ENCODE measurements at places on chromosomes 4 and X.
A peak's percentile ranks its signal among the peaks of the same experiment; 100 is the strongest.

GRCh38 chr4:48139691-48140090 is 5.6 kb upstream of the TXK start:
- no peak for DNase-seq

DNA sequence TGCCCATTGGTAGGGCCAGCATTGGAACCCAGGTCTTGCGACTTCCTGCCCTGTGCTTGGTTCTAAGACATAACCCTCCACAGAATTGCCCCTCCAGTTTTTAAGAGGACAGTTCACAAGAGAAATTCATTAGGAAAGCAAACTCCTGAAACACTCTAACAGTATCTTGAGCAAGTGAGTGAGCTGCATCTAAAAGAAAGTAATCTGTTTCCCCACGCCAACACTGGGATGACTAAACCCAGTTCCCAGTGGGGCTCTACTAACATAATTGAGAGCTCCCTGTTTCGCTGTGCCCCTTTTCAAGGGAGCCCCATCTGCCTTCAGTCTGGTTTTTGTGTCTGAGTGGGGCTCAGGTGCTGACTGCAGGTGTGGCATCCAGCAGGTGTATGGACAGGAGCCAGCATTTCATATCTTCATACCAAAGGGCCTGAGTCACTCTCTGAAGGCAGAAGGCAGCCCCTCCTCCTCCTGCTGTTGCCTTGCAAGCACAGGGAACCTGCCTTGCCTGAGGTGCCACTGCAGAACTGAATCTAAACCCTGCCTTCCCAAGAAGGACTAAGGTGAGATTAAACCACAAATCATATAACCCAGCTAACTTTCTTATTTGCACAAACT is 8.0 kb downstream of the AMOT start:
- DNase-seq = peak; percentile 81

DNA sequence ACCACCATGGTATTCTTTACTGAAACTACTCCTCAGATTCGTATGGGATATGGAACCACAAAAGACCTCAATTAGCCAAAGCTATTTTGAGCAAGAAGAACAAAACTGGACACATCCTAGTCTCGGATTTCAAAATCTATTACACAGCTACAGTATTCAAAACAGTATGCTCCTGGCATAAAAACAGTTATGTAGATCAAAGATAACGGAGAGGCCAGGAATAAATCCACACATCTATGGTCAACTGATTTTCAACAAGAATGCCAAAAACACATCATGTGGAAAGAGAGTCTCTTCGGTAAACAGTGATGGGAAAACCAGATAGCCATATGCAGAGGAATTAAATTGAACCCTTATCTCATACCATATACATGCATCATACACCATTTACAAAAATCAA is 155.3 kb downstream of the SPCS3 start:
- no peak for DNase-seq

GRCh38 chr4:94468093-94468769 is 16.5 kb downstream of the PDLIM5 start:
- no peak for DNase-seq

GRCh38 chr4:76782837-76783236 is 115.1 kb downstream of the SOWAHB start:
- no peak for DNase-seq

DNA sequence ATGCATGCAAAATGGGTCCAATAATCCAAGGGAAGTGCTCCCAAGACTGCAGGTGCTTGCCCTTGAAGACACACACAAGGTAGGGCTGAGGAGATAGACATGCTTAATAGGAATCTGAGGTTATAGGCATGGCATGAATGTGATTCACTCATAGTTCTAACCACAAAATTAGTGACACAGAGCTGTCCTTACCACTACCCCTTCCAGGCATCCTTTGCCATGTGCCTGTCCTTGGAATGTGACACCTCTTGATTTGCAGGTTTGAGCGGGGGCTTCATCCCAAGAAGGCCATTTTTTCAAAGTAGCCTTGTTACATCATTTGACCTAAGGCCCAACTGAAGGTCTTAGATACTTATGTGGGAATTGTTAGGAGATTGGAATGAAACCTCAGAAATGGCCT is 112.5 kb downstream of the CCNG2 start:
- DNase-seq = peak; percentile 1

DNA sequence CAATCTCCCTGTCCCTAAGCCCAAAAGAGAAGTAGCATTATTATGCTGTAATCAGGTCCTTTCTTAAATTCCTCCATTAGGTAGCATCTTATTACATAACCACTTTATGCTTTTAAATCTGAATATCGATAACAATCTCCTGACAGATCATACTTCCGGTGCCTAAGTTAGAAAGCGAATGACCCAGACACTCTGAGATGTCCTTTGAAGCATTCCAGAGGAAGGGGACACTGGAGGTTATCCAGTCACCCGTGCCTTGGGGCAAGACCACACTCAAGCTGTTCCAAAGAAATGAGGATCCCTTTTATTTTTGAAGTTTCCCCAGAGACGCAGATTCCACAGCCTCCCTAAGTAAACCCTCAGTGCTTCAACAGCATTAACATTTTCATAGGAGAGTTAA is 125.7 kb downstream of the PALLD start:
- no peak for DNase-seq

GRCh38 chr4:105458001-105458400 is 15.9 kb downstream of the PPA2 start:
- no peak for DNase-seq

GRCh38 chrX:108165383-108166111 is 74.0 kb downstream of the ATG4A start:
- DNase-seq = peak; percentile 26

DNA sequence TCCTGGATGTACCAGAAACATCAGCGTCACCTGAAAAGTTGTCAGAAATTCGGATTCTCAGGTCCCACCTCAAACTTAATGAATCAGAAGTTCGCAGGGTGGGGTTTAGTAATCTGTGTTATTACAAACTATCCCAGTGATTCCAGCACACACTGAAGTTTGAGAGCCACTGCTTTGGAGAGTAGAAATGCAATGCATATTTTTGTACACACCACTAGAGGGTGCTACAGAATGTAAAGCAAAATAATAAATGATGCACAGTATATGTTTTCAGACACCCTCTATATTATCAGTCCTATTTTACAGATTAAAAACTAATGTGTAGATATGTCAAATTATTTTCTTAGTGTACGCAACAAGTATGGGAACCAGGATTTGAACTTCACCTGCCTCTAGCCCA is 2.4 kb upstream of the MORF4L2 start:
- no peak for DNase-seq

GRCh38 chrX:30816079-30816478 is 73.0 kb downstream of the TAB3 start:
- DNase-seq = no peak

DNA sequence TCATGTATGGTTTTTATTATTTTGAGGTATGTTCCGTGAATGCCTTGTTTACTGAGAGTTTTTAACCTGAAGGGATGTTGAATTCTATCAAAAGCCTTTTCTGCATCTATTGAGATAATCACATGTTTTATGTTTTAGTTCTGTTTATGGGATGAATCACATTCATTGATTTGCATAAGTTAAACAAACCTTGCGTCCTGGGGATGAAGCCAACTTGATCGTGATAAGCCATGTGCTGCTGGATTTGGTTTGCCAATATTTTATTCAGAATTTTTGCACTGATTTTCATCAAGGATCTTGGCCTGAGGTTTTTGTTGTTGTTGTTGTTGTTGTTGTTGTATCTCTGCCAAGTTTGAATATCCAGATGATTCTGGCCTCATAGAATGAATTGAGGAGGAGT is 43.8 kb downstream of the CDX4 start:
- DNase-seq = no peak

DNA sequence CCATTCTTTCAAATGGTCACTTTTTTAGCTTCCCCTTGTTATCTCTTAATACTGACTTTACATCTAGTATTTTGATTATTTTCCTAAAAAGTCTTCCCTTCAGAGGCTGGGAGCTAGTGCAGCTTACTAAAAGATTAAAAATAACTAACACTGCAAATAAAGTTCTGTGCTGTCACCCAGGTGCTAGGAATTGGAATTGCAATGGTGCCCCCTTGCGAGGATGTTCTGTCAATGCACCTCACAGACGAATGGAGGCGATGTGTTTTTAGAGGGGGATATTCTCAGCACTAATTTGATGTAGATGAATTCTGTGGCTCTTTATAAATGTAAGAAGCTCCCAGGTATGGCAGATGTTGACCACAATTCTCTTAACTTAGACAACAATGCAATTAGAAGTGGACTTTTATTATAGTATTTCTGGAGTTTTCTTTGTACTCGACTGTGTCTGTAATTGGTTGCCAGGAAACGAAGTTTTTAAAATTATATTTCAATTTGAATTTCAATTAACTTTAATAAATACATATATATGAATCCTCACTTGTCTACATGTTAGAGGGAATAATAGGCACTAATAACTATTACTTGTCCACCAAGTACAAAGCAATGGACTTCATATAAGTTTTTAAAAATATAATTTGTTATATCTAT is 22.0 kb upstream of the SMIM31 start:
- DNase-seq = peak; percentile 65

- DNase-seq = no peak
These were observed 50.5 kb downstream of the PSAPL1 start for GRCh38 chr4:7384003-7384928.

DNA sequence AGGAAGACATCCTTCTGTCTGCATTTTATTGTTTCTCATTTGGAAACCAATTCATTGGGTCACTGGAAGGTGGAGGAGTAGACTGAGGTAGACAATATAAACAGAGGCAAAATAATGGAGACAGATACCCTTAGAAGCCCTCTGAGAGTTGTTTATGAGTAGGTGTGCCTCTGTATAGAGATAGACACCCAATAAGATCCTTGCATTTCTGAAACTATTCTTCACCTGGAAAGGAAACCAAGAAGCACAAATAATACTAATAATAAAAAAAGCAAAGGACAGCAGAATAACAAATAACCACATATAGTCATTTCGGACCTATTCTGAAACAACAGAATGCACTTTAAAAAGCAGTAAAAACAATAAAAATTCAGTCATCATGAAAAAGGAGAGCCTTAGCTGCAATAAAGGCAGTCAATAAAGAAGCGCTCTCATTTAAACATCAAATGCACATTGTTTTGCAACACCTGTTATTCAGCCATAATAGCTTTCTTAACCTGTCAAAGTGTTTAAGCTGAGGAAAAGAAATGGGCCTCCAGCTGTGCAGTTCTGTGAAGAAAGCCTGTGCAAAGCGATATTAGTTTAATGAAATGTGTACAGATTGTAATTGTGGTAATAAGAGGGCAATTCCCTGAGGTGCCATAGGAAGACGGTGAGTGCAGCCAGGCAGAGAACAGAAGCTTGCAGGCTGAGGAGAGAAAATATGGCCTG is 904.2 kb downstream of the STPG2 start:
- no peak for DNase-seq

GRCh38 chr4:119498527-119498926 is 130.1 kb downstream of the PDE5A start:
- DNase-seq = no peak

- DNase-seq = peak; percentile 11
These were observed 728 bp upstream of the IL13RA2 start for GRCh38 chrX:115018040-115018647.

GRCh38 chr4:172356016-172356415 is 542.8 kb downstream of the GALNTL6 start:
- DNase-seq = no peak

DNA sequence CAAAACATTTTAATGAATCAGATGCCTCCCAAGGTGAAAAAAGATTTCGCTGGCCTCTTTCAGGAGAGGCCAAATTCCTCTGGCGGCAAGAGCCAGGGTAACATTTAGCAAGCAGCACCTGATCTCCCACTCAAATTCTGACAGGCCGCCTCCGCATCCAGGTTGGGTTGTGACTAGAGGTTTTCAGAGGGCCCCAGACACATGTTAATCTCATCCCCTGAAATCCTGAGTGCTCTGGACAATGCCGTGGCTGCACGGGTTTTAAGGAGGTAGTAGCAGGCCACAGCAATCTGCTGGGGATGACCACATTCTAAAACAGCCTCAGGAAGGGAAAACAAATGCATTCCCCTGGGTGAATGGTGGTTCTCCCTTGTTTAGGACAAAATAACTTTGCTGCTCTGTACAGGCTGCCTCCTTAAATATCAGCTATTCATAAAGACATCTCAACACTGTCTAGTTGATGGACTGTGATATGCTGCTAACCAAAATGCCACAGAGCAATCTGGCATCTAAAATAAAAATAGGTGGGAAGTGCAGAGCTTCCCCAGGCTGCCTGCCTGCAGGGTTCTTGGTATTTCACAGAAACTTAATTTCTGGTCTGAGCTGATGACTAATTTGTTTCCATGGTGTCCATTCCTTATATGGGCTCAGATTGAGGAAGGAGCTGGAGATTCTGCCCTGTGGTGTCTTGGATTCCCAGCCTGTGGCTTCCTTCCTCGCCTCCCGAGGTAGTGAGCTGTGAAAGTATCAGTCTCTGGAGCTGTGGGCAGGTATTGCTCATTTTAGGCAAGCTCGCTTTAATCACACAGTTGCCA is 202.0 kb downstream of the DCLK2 start:
- no peak for DNase-seq

DNA sequence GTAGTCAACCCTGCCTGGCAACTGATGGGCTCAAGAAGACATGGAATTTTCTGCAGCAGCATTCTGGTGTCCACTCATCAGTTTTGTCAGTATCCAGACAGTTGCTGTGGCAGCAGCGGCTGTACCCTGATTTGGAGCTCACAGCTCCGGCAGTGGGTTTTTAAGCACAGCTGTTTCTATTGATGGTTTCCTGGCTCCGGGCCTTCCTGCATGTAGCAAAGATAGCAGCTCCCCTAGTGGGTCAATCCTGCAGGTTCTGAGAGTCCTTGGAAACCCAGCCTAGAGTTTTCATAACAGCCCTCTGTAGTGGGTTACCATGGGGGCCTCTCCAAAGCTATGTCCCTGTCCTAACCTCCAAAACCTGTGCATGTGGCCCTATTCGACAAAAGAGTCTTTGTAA is 84.0 kb upstream of the ATP6AP2 start:
- DNase-seq = no peak

- no peak for DNase-seq
These were observed 256.9 kb upstream of the DKK2 start for GRCh38 chr4:107292979-107293378.

GRCh38 chrX:101617211-101618191 is at the start of gene ARMCX6:
ARMCX6 (minus strand) TSS chrX:101618000; CDS start chrX:101616620, 1,380 bp downstream.
- peak; percentile 59 for DNase-seq

- peak; percentile 49 for DNase-seq
These were observed 113.7 kb downstream of the CHRNA9 start for GRCh38 chr4:40448875-40449274.

DNA sequence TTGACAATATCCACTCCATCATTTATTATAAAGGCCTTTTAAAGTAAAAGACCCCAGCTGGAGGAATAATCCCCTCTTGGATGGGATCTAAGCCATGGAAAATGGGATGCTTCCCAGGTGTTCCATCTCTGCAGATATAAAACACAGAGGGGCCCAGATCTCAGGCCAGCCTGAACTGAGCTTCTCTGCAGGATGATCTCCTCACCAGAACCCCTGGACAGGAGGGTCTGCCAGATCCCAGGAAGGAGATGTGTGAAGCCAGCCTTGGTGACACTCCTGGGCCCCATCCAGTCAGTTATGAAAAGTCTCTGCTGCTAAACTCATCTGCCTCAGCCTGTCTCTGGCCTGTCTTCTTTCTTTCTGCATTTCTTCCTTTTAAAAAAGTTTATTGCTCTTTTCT is 56.7 kb downstream of the HTRA3 start:
- no peak for DNase-seq

GRCh38 chr4:7831330-7831729 is 108.3 kb downstream of the AFAP1 start:
- no peak for DNase-seq

GRCh38 chr4:116118221-116118620 is 967.2 kb downstream of the TRAM1L1 start:
- DNase-seq = no peak
